ENCODE measurements at places on chromosomes 16 and 17.

- DNase-seq: no peak
Observed at GRCh38 chr17:77740481-77740880, 218.0 kb upstream of the TNRC6C start.

GRCh38 chr17:3529817-3530741 is 27.5 kb downstream of the TRPV3 start:
- no peak for DNase-seq

DNA sequence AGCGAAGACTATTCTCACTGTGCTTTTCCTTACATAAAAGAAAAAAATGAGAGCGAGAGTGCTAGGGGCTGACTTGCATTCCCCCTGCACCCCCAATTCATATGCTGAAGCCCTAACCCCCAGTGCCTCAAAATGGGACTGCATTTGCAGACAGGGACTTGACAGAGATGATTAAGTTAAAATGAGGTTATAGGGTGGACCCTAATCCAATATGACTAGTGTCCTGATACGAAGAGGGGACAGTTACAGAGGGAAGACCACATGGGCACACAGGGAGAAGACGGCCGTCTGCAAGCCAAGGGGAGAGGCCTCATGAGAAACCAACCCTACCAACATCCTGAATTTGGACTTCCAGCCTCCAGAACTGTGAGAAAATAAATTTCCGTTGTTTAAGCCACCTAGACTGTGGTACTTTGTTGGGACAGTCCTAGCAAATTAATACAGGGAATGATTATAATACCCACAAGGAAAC is 1.6 kb upstream of the TMEM220 start:
- DNase-seq: no peak

- no peak for DNase-seq
Observed at GRCh38 chr17:55332296-55333041, 67.7 kb downstream of the HLF start.

DNA sequence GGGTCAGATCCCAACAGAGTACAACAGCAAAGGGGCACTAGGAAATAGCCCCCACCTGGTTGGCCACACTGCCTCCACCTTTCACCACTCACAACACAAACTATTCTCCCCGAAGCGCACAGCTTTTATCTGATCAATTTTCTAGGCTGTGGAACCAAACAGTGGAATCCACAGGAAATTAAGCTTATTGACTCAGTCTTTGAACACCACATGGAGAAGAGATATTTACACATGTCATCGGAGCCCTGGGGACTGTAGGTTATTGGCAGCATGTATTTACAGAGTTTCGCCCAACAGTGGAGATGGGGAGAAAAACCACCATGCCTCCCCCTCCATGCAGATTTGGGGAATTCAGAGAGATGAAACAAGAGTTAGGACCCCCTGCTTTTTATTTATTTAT is 154.8 kb downstream of the XYLT1 start:
- DNase-seq: no peak

- no peak for DNase-seq
Observed at GRCh38 chr17:66837885-66838665, 3.2 kb downstream of the CACNG5 start.

DNA sequence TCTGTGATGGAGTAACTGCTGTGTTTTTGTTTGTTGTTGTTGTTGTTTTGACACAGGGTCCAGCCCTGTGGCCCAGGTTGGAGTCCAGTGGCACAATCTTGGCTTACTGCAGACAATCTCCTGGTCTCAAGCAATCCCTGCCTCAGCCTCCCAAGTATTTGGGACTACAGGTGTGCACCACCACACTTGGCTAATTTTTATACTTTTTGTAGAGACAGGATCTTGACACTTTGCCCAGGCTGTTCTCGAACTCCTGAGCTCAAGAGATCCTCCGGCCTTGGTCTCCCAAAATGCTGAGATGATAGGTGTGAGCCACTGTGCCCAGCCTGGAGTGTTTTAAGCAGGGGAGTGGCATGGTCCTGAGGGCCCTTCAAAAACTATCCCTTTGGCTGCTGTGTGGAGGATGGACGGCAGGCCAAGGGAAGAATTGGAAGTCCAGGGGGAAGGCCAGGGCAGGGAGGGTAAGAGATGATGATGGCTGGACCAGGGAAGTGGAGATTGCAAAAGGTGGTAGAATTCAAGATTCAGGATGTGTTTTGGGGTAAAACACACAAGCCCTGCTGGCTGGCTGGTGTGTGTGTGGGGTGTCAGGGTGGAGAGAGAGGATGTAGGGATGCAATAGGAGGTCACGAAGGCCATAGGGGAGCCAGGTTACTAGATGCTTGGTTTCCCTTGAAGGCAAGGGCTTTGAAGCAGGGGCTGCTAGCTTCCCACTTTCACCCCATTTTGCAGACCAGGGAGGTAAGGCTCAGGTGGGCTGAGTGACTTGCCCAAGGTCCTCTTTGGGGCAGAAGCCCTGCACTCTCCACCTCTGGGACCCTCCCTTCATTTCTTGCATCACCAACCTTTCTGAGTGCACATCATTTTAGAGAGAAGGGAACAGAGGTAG is 18.8 kb upstream of the PLLP start:
- DNase-seq: no peak

DNA sequence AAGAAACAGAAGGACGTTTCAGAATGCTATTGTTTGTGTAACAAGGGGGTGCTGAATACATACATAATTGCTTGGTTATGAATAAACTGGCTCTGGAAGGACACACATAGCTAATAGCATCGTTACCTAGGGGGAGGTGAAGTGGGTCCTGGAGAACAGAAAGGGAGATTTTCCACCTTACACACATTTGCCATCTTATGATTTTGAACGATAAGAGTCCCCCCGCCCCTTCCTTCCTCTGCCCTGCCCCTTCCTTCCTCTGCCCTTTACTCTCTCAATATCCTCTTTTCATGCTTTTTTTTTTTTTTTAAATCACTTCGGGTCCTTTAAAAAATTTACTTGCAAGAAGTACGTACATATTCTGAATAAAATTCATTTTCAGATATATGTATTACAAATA is 902 bp upstream of the DHRS7B start:
- DNase-seq: no peak

DNA sequence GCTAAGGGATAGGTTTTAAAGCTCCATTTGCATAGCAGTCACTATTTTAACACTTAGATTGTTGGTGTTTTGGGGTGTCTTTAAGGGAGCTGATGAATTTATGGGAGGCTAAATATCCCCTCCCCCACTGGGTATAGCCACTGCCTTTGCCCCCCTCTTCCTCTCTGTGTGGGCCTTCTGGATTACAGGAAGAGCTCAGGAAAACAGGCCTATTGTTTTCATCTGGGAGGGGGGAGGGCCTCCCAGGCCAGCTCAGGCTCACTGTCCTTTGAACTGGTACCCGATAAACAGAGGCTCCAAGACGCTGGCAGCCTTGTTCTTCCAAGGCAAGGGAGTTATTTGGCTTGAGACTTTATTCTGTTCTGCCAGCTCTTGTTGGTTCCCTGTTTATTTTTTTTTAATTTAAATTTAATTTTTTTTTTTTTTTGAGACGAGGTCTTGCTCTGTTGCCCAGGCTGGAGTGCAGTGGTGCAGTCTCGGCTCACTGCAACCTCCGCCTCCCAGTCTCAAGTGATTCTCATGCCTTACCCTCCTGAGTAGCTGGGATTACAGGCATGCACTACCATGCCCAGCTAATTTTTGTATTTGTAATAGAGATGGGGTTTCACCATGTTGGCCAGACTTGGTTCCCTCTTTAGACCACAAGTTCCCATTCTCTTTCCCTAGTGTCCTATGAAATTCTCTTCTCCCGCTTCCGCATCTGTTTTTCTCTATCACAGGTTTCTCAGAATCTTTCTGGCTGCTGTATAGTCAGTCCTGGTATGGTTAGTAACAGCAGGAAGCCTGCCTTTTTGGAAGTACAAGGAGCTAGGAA is 25.1 kb downstream of the MINK1 start:
- peak; percentile 76 for DNase-seq

GRCh38 chr16:66649636-66650205 is 45.2 kb downstream of the CMTM3 start:
- no peak for DNase-seq

GRCh38 chr16:85638695-85639409 is 25.7 kb downstream of the GSE1 start:
- DNase-seq: no peak

GRCh38 chr16:63581570-63581969 is 1540.3 kb downstream of the CDH11 start:
- DNase-seq: no peak

DNA sequence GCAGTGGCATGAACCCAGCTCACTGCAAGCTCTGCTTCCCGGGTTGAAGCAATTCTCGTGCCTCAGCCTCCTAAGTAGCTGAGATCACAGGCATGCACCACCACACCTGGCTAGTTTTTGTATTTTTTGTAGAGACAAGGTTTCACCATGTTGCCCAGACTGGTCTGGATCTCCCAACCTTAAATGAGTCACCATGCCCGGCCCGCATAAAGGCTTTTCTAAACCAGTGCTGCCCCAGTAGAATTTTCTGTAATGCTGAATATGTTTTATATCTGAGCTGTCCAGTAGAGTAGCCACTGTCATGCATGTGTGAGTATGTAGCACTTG is 36.9 kb upstream of the WSB1 start:
- no peak for DNase-seq

DNA sequence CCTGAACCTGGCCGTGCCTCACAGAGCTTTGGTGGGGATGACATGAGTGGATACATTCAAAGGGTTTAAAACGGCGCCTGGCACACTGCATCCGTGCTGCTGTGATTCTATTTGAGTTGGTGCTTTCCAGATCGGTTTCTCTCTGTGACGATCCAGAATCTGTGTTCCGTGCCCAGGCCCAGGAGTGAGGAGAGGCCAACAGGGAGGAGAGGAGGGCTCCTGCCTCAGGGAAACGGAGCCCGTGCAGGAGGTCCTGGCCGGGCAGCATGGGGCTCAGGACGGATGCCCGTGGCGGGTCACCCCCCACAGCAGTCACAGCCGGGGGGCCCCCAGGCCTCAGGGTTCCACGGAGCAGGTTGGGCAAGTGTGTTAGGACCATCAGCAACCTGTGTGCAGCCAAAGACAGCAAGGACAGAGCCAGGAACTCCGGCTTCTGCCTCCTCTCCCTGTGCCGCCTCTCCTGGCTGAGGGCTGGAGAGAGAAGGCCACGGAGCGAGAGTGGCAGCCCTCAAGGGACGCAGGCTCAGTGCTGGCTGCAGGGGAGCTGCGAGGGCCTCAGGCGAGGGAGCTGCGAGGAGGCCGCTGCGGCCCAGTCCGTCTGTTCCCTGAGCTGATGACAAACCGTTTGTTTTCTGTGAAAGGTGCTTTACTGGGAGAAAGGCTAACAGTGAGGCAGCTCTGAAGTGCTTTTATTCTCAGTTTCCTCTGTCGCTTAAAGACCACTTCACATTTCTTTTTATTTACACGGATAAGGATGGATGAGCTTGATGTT is 99.3 kb downstream of the METRNL start:
- no peak for DNase-seq

DNA sequence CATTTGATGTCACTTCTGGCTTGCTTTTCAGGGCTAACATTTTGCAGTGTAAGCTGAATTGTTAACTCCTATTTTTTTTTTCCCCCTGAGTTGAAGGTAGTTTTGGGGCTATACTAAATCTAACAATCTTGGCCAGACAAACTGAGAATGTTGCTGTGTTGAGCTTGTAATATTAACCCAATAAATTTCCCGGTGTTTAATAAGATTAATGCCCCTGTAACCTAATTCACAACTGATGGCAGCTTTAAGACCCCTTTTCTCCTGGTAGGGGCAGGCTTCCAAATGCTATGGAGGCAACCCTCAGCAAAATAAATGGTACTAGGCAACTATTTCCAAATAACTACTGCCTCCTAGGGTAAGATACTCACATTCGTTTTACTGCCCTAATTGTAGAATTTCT is 549.6 kb upstream of the KIF2B start:
- DNase-seq: no peak

Data from COLO829 (cell line).